NCI-H187 treated with DMSO at 0.1 percent for 48 hours (cell line): ENCODE measurements at places on chromosomes 1 and 21.

GRCh38 chr1:204652497-204652896, 33.0 kb downstream of the LRRN2 start:
- DNase-seq = no peak

DNA sequence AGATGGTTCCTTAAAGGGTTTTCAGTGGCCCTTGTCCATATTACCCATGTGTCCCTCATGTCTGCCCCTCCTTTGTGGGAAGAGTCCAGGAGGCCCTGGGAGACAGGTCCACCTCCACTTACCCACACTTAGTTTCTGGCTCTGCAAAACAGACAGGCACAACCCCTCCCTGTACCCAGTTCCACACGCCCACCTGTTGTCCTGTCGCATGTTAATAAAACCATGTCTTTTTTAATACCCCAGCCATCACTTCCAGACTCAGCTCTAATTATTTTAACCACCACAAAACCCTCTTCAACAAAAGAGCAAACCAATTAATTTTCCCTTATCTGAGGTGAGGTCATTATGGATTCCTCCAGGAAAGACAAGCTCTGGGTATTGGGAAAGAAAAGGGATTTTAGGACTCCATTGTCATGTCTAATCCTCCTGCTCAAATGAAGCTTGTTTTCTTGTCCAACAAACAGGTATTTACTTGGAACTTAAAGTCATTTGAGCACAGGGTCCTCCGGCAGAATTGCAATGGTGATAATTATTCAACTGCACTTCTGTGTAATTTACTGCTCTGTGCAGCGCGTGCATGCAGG, 68.9 kb downstream of the CCDC185 start:
- no peak for DNase-seq

DNA sequence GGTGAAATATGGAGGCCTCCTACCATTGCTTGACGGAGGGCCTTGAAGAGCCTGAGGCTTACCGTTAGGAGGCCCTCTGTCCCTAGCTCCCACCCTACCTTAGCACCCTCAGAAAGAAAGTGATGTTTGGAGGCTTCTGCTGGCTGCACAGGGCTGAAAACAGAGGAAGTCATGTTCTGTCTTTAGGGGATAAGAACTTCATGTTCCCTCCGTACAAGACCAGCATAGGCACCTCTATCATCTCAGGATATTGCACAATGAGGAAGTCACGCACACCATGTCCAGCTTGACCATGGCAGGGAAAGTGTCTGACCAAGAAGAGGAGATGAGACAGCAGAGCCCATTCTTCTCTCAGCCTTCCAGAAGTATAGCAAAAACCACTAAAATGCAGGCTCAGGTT, 13.8 kb downstream of the ADORA3 start:
- no peak for DNase-seq

- DNase-seq = no peak
Observed at GRCh38 chr21:27831816-27832569, 865.1 kb upstream of the ADAMTS5 start.

DNA sequence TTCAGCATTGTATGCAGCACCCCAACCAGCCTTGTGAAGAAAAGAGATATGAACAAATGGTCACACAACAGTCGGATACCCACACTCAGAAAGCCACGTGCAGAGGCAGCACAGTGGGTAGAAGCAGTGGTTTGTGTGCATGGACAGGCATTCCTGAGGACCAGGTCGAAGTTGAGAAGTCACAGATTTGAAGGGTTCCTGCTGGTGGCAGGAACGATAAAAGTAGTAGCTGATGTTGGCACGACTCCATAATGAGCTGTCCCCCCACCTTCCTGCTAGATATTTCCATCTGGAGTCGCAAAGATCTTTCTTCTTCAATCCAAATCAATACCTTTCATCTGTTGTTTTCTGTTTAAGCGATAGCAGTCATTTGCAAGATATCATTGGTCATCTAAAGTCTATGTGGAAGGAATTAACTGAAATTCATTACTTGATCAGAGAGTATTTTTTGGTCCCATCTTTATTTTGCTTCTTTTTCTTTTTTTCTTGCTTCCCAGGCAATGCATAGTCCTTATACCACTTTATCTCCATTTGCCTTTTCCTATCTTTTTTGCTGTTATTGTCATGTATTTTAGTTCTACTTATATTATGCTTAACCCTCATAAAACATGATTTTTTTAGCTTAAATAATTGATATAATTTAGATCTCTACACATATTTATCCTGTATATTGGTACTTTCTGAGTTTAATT, 176.4 kb downstream of the DHRS3 start:
- DNase-seq = no peak

- DNase-seq = no peak
Observed at GRCh38 chr21:42234464-42235241, 15.7 kb downstream of the ABCG1 start.

- DNase-seq = no peak
Observed at GRCh38 chr1:243447844-243448243, 192.0 kb downstream of the SDCCAG8 start.

GRCh38 chr1:147891088-147891487, 11.5 kb upstream of the GJA8 start:
- no peak for DNase-seq

DNA sequence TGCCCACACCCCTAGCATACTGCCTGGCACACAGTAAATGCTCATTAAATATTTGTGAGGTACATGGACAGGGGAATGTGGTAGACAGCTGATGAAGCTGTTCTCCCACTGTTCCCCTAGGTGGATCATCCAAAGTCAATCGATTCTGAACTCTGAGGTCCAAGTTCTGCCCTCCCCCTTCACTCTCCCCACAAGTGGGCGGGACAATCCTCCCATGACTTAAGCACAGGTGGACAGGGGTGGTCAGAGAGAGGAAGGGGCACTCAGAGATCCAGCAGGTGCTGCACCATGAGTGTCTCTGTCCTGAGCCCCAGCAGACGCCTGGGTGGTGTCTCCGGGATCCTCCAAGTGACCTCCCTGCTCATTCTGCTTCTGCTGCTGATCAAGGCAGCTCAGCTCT, at the start of gene CYP4A22:
Gene CYP4A22, plus strand, starts transcription at position 244 of the 400 bp plus-strand sequence. Its CDS starts 45 bp downstream, at position 289.
- DNase-seq = no peak

GRCh38 chr1:64956010-64956640, 10.2 kb downstream of the JAK1 start:
- no peak for DNase-seq

DNA sequence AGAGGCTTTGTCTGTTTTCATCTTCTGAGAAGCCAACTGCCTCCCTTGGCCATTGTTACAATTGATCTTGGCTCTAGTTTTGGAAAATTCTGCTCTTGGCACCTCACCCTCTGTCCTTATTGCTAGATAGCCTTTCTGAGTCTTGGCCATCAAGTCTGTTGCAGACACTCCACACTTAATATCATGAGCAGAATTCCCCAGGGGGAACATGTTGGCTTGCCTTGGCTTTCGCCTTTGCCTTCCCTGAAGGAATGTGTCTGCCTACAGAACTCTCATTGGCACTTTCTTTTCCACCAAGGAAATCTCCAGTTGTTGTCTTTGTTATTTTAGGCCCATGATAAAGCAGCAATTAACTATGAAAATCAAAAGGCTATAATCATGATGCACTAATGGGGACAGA, 42.7 kb upstream of the LDLRAP1 start:
- DNase-seq = no peak

DNA sequence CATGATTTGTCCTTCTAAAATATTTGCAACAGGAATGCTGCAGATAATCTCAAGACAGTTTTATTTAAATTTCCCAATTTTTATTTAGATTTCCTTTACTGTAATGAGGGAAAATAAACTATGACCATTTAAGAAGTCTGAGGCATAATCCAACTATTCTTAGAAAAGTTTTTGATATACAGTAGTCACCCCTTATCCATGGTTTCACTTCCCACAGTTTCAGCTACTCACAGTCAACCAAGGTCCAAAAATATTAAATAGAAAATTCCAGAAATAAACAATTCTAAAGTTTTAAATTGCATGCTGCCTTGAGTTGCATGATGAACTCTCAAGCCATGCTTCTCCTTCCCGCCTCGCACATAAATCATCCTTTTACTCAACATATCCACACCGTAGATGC, 33.3 kb downstream of the TOR3A start:
- DNase-seq = no peak

GRCh38 chr1:64701071-64701470, 43.8 kb upstream of the RAVER2 start:
- no peak for DNase-seq

DNA sequence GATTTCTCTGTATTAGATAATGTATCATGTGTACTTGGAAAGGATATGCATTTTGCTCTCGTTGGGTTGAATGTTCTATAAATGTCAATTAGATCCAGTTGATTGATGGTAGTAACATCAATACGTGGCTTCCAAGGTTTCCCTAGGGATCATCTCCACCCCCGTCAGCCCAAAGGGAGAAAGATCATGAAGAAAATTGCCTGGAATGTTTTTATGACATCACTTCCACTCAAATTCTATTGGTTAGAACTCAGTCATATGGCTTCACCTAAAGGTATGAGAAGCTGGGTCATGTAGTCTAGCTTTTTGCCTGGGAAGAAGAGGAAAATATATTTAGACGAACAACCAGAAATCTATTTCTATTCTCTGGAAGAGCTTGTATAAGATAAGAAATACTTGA, at the start of gene C1orf185:
Gene C1orf185, plus strand, starts transcription at position 253 of the 400 bp plus-strand sequence. Its CDS starts 6 bp downstream, at position 259.
- DNase-seq = no peak

DNA sequence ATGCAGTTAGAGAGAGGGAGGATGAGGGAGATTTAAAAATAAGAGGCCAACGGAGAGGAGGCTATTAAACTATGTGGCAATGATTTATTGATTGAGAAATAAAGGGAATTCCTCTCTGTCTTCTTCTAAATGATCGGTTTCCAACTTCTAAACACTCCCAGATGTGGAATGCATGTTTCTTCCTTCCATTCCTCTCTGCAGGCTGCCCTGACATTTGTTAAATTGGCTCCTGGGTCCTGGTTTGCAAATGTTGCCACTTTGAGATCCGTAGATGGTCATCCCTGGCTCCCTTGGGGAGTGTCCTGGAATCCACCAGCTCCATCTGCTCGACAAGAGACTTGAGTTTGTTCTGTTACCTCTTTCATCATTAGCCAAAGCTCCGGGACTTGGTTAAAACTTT, 10.3 kb upstream of the C1orf198 start:
- no peak for DNase-seq

DNA sequence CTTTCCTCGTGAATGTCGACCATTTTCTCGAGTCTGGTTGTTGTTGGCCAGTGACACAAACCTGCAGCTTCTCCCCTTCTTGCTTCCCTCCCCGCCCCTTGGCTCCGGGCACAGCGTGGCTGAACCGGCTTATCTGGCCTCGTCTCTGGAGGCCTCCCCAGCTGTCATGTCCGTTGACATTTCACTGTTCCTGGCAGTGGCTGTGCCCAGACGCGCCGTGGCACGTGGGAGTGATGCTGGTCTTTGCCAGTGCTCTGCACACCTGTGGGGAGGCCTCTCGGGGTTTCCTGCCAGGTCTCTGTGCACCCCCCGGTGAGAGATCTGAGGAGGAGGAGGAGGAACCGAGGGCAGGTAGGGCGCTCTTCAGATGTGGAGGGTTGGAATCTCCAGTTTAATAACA, 23.7 kb downstream of the SKI start:
- no peak for DNase-seq

DNA sequence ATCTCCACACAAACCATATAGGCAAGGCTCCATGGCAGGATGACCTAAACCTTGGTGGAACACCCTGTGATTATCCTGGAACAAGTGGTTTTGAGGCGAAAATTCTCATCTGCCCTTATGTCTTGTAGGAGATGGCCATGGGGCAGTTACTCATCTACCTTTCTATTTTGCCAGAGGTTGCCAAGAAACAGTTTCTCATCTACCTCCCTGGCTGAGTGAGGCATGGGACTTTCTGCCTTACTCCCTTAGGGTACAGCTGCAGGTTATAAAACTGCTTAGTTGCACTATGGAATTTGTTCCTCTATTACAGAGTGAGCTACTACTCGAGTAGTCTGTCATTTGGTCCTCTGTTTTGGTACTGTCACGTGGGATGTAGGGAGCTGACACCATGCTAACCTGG, 31.3 kb upstream of the GUCA2A start:
- no peak for DNase-seq

DNA sequence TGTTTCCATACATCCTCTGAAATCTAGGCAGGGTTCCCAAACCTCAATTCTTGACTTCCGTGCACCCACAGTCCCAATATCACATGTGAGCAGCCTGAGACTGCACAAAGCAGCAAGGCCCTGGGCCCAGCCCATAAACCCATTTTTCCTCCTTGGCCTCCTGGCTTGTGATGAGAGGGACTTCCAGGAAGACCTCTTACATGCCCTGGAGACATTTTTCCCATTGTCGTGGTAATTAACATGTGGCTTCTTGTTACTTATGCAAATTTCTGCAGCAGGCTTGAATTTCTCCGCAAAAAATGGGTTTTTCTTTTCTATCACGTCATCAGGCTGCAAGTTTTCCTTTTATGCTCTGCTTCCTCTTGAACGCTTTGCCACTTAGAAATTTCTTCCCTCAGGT, 3.3 kb upstream of the PIGK start:
- no peak for DNase-seq

GRCh38 chr1:33147997-33148314, 33.9 kb downstream of the TRIM62 start:
- no peak for DNase-seq

DNA sequence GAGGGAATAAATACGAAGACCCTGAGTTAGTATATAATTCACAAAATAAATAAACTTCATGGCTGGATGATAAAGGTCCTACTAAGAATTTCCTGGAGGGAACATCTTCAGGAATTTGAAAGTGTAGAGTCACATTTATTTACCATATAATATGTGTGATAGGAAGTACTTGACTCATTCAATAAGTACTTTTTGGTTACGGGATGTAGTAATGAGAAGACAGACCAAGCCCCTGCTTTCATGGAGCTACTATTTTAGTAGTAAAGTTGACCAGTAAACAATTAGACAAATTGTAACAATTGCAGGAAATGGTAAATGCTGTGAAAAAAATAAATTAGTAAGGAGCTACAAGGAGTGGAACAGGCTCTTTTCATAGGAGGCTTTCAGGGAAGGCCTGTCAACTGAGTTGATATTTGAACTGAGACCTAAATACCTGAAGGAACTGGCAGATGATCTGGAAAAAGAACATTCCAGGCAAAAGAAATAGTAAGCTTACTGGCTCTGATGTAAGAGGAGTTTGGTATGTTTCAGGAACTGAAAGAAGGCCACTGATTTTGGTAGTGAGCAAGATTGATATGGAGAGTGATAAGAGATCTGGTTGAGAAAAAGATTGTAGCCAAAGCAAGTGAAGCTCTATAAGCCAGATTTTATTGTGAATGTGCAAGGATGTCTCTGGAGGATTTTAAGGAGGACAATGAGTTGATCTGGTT, 36.2 kb downstream of the CAMSAP2 start:
- DNase-seq = no peak

- no peak for DNase-seq
Observed at GRCh38 chr1:46547481-46548383, 3.7 kb downstream of the KNCN start.
